ENCODE measurements at places on chromosomes 4 and X.

- peak; percentile 79 for DNase-seq
Measured at GRCh38 chr4:102449751-102450352, 51.3 kb upstream of the NFKB1 start.

GRCh38 chr4:17624821-17625220 lies 10.4 kb downstream of the MED28 start:
- DNase-seq, result no peak

DNA sequence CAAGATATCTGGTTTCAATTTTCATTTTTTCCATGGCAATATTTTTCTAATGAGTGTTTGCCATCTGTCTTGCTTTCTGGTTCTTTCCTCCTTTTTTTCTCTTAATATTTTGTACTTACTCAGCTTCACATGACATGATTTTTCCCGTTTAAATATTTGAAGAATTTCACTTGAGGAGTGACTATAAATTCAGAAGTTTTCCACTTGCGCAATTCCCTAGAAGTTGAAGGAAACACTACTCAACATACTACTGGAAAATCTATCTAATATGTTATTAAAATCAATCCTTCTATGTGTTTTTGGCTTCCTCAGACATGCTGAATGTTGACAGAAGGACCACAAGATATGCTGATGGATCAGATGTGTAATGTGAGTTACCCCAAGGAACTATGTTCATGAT lies 36.8 kb upstream of the BANK1 start:
- DNase-seq, result peak; percentile 51

DNA sequence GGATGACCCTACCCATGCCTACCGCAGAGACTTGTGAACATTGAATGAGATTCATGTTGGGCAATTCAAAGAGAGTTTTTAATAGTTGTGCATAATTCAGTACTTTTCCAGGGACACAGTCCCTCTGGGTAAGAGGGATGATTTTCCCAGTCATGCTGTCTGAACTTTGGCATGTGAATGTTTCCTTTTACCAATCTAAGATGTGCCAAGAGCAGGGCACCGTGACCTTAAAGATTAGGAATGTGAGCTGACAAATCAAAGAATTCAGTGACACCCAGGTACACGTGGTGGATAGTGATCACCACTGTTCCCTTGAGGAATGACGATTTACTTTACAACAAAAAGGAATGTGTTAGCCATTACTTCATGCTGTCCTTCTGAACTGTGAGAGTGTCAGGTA lies 515.6 kb downstream of the PPARGC1A start:
- DNase-seq, result peak; percentile 19

DNA sequence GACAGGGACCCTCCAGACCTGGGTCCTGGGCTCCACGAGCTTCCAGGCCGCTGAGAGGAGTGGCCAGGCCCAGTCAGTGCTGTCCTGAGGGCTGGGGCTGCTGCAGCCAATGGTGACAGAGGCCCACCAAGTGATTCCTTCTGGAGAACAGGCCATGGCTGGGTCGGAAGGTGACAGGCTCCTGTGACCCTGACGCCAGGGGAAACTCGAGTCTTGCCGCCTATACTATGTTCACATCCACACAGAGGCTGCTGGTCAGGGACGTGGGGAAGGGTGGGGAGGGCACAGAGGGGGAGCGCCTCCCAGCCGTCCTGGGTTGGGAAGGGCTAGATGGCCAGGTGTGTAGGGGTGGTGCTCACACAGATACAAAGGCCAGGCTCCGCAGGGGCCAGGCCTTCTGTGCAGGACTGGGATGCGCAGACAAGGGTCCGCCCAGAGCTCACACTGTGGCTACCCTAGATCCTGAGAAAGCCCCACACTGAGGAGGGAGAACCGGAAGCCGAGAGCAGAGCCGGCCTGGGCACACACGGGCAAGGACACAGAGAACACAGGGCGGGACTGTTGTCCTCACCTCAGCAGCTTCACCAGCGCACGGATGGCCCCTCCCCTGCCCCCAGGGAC lies 81.4 kb downstream of the HTRA3 start:
- no peak for DNase-seq

DNA sequence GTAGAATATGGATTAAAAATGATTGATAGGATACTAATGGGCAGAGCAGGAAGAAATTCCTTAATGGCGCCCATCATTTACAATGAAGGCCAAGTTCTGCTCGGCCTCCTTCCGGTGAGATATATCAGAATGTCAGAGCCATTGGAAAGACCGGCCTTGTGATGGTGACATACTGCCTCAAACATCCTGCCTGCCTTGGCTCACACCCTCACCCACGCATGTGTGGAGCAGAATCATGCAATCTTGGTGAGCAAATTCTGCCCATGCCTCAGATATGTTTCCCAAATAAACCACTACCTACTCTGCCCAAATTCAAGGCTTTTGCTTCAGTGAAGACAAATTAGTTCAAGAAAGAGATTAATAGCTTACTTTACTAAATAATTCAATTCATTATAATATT lies 163.3 kb downstream of the MID1 start:
- DNase-seq, result peak; percentile 16

DNA sequence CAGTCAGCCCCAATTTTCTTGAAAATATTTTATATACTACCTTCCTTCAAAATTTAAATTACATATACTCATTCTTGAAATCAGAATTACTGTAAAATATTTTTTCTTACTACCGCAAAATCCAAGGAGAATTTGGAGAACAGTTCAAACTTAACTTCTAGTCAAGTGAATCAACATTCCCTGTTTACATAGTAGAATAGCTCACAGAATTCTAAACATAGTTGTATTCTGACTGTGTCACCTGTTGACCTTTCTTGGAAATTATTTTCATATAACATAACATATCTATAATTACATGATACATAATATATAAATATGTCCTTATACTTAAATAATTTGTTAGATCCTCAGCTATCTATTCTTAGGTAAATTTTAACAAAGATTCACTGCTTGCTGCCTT lies 31.0 kb upstream of the FGF5 start:
- DNase-seq, result peak; percentile 44

GRCh38 chr4:61217222-61217621 lies 17.1 kb downstream of the ADGRL3 start:
- DNase-seq, result no peak

- DNase-seq, result no peak
Measured at GRCh38 chr4:169253113-169253671, 17.6 kb downstream of the SH3RF1 start.

- DNase-seq, result peak; percentile 74
Measured at GRCh38 chr4:87557348-87557747, 28.2 kb upstream of the SPARCL1 start.

- peak; percentile 8 for DNase-seq
Measured at GRCh38 chr4:31187979-31188378, 467.8 kb downstream of the PCDH7 start.

GRCh38 chr4:61342061-61342460 lies 141.9 kb downstream of the ADGRL3 start:
- no peak for DNase-seq

GRCh38 chrX:102154900-102155805 lies 624 bp downstream of the BEX5 start:
- DNase-seq, result no peak

DNA sequence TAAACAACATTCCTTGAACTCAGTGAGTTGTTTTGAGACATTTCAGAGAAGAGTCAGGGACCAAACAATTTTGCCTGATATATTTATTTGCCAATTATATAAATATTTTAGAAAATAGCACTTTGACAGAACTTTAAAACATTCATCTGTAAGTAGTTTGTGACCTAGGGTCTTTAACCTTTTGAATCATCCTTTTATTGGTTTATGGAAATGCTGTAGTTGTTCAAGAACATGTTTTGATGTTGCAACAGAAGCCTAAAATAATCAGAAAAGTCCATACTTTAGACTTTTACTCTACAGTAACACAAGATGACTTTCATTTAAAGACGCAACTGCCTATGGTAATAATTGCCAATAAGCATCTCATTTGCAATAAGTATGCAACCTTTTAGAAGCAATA lies 43.0 kb downstream of the CXCL1 start:
- DNase-seq, result no peak

GRCh38 chrX:33211356-33212260 lies at the start of gene DMD:
Gene DMD, minus strand, starts transcription at chrX:33211549. Its CDS starts 237 bp downstream, at chrX:33211312.
- peak; percentile 65 for DNase-seq

- peak; percentile 9 for DNase-seq
Measured at GRCh38 chr4:88696630-88697029, 999 bp downstream of the NAP1L5 start.

DNA sequence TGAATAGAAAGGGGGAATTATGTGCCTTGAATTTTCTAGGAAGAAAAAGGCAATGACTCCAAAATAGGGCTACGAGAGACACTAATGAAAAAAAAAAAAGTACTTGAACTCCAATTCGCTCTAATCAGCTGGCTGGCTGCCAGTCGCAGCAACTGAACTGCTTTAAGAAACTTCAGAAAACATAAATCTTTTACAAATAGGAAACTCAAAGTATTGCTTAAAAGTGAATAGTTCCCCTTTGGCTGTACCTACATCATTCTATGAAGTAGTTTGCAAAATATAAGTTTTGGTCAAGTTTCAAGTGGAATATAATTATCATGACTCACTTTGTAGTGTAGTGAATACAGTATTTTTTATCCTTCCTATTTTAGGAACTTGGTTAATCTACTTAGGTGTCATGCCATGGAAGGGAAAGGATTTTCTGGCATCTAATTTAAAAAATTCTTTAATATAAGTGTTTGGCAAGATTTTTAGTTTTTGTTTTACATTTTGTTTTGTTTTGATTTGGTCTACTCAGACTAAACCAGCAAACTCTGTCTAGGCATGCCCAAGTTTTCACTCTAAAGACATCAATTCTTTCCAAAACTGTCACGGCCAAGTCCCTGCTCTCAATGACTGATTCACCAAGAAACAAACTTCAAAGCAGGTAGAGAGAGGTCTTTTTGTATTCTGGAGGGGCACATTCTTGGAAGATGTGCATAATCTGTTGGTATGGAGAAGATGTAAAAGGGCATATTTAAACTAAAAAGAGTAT lies 382.4 kb upstream of the GALNT7 start:
- DNase-seq, result peak; percentile 24
